Eye (tissue), 1 donor: ENCODE measurements at places on chromosomes 16 and 17.
A peak's percentile ranks its signal among the peaks of the same experiment; 100 is the strongest.

- DNase-seq, result no peak
Observed at GRCh38 chr16:1762879-1763520, 8.3 kb downstream of the NME3 start.

- peak; percentile 24 for DNase-seq
Observed at GRCh38 chr16:70257391-70257790, 5.7 kb upstream of the EXOSC6 start.

DNA sequence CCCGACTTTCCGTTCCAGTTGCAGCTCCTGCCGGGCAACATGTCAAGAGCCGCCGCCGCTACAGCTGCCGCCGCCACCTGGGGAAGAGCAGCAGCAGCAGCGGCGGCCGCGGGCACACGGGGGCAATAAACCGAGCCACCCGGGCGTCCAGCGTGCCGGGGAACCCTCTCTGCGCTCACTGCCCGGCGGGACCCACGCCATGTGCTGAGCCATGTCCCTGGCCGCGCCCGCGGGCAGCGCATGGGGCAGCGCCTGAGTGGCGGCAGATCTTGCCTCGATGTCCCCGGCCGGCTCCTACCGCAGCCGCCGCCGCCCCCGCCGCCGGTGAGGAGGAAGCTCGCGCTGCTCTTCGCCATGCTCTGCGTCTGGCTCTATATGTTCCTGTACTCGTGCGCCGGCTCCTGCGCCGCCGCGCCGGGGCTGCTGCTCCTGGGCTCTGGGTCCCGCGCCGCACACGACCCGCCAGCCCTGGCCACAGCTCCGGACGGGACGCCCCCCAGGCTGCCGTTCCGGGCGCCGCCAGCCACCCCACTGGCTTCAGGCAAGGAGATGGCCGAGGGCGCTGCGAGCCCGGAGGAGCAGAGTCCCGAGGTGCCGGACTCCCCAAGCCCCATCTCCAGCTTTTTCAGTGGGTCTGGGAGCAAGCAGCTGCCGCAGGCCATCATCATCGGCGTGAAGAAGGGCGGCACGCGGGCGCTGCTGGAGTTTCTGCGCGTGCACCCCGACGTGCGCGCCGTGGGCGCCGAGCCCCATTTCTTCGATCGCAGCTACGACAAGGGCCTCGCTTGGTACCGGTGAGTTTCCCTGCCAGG lies 604 bp downstream of the HS3ST3B1 start:
- peak; percentile 77 for DNase-seq

GRCh38 chr16:79451196-79451816 lies 149.2 kb downstream of the MAF start:
- no peak for DNase-seq

- no peak for DNase-seq
Observed at GRCh38 chr16:68506331-68507053, 32.6 kb upstream of the ZFP90 start.

DNA sequence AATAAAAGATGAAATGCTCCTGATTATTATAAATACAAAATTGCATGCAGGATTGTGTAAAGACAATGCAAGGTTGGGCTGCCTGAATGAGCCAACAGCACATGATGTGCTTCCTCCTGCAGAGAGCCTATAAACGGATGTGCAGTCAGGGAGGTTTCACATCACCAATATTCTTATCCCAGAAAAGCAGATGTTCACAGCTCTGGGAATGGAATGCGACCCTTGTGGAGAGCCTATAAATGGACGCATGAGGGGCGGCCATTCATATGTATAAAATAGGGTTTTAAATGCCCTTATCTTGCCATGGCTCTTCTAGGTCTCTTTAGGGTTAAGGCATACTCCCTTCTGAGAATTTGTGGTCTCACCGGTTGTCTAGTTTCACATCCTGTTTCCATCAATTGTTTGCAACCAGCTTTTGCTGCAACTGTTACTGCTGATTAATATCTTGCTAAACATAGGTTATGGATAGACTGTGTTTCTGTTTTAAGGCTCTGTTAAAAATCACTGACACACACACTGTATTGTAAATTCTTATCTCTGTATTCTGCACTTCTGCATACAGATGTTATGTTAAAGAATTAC lies 31.9 kb downstream of the SLFN11 start:
- DNase-seq, result no peak

DNA sequence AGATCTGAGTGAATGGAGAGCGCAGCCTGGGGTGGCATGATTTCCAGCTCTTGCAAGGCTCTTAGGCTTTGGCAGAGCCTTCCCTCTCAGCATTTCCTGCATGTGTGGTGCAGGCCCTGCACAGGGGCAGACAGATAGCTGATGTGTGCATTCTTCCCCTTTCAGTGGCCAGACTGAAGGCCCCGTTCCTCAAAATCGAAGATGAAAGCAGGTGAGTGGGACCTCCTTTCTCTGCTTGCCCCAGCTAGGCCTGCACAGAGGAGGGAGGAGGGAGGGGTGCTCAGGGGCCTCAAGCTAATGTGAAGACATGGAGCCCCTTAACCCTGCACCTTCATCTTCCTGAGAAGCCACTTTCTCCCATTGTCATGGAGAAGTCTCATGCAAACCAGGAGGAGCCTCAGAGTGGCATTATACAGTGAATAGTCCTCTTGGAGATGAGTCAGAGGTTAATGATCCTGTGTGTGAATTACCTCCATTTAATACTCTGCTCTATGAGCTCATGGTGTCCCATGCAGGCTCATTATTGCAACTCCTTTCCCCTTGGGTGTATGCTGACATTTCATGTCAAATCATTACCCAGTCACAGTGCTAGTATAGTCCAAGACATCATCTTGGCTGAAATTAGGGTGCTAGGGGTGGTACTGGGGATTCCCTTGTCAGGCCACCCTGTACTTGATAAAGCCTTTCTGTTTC lies 20.4 kb upstream of the ADAM11 start:
- DNase-seq, result no peak

GRCh38 chr17:17309356-17309755 lies 6.2 kb downstream of the NT5M start:
- no peak for DNase-seq

GRCh38 chr16:19831678-19832077 lies 53.0 kb downstream of the GPRC5B start:
- DNase-seq, result no peak

- no peak for DNase-seq
Observed at GRCh38 chr16:67594956-67595355, 32.6 kb downstream of the CTCF start.

DNA sequence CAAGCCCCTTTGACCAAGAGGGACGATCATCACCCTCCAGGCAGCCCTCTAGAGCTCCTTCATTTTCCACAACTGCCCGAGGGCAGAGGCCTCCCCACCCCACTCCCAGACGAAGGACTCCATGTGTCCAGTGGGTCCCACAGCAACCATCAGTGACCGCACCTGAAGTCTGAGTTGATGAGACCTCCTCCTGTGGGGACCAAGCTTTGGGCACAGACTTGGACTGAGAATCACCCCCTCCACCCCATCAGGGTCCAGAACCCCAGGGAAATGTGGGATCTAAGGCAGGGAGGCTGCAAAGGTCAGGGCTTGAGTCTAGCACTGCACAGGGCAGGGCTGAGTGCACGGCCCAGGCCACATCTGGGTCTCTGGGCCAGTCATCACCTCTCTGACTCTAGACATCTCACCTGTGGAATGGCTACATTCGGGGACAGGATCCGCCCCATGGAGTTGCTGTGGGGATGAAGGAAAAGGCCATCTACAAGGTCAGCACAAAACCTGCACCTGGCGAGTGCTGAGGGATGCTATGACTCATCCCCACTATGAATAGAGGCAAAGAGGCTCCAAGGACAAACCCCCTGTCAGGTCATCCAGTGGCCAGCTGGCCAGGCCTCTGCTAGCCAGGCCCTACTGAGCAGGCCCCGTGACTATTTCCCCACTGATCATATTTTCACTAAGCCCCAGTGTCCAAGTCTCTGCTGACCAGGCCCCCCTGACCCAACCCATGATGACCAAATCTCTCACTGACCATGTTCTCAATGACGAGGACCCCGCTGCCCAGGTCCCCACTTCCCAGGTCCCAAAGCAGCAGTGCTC lies 38.4 kb downstream of the TNFRSF13B start:
- DNase-seq, result no peak

GRCh38 chr16:11174141-11174540 lies 81.9 kb downstream of the SOCS1 start:
- DNase-seq, result no peak

DNA sequence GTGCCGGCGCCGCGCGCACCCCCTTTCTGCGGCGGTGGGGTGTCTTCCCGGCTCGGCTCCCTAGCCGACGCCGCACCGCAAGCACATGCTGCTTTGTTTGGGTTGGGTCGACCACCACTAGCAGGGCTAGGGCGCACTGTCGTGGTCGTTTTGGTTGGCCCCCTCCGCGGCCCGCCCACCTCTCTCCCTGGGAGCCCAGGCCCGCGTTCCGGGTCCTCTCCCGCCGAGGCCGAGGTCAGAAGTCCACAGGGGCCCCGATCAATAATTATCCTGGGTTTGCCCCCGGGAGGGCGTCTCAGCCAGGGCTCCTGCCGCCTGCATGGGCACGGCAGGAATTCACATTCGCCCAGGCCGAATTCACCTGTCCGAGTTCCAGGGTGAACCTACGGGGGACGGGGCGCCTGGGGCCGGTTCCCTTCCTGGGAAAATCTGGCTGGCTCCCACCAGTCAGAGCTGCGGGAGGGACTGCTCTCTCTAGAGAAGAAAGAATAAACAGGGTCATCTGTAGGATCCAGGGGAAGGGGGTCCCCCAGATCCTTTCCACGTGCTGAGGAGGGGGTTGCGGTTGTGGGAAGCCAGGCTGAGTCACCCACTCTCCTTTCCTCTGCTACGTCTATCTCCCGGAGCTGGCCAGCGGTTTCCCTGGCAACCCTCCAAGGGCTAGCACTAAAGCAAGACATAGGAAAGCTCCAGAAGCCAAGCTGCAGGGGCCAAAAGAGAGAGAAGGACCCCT lies 584 bp upstream of the STAT5B start:
- DNase-seq, result peak; percentile 79

DNA sequence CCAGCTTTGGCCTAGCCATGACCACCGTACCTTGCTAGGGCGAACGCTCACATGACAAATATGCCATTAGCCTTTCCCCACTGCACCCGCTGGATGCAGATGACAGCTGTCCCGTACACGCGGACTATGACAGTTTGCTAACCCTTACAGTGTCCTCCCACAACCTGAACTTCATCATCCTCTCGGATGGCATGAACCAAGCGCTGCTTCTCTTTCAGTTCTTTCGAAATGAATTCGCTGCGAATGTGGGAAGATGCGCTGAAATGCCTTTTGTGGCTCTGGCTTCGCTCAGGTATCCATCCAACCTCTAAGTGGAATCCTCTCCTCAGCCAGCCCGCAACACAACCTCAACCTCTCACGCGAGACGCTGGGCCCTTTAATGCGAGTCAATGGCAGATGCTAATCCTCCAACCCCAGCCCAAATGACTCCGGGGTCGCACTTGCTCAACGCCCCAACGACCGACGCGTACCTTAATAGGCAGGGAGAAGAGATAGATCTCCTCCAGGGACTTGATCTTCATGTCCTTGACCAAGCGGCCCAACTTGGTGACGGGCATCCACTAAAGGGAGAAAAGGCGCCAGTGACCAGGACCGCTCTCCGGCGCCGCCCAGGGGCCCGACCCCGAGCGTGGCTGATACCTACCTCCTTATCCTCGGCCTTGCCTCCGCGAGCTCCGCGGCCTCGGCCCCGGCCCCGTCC lies 670 bp downstream of the RPS2 start:
- peak; percentile 78 for DNase-seq

DNA sequence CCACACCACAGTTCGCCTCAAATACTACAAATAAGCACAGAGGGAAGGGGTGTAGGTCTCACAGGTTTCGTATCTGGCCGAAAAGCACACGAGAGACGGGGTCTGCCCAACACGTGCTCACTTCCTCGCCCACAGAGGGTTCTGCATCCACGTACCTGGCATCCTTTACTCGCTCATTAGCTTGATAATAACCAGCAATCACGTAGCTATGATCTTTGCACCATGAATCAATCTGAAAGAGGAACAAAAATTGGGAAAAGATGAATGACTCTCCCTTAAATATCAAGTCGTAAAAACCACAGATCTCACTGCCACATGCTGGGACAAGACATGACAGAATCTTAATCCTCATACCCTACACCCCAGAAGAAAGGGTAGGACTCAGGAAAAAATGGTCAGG lies 10.5 kb downstream of the EMC8 start:
- no peak for DNase-seq

- DNase-seq, result no peak
Observed at GRCh38 chr16:55123652-55124051, 193.0 kb downstream of the IRX5 start.

DNA sequence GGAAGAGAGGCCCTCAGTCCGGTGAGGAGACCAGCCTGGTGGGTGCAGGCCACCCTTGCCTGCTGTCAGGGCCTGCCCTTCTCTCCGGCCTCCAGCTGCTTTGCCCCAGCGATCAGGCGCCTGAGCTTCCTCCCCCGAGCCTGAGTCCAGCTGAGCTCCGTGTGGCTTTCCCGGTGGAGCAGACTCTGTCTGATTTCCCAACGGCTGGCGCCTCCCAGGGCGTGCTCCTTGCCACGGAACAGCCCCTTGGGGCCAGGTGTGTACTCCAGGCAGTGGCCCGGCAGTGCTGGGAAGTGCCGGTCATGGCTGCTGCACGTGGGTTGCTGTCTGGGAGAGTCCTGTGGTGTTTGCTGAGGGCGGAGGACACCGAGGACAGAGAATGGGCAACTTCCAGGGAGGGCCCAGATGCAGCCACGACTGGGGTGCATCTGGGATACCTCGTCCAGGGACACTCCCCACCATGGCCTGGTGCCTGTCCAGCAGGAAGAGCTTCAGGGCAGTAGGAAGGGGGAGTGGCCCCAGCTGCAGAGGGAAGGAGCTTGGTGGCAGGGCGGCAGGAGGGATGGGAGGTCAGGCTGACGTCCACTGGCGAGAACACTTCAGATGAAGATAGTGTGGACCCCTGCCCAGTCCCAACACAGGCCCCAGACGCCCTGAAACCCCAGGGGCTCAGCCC lies 22.5 kb downstream of the METRNL start:
- DNase-seq, result no peak

GRCh38 chr16:21167360-21167759 lies 8.9 kb downstream of the LDAF1 start:
- DNase-seq, result no peak

GRCh38 chr16:89242795-89243200 lies 25.3 kb downstream of the ZNF778 start:
- no peak for DNase-seq

DNA sequence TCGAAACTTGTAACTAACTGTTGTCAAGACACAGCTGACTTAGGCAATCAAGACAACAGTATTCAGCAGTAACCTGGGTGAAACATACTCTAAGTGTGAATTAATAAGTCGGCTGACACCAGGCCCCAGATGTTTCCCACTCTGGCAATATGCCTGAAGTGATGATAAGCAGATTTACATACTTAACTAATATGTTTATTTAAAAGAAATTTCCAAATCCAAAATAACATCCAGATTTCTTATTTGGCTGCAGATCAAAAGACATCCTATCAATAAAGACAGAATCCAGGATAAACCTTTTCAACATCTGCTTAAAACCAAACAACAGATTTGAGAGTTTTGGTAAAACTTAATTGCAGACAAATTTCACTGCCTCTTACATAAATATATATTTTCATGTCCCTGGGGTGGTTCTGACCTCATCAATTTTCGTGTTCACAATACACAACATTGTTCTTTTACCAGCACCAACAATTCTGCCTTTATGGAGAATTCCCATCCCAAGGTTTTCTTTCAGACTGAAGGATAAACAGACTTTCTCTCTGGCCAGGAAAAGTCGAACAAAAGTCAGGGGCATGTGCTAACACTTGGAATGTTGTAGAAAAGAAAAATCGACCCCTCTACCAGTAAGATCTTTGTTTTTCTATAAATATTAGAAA lies 45.1 kb upstream of the TOX3 start:
- no peak for DNase-seq

GRCh38 chr16:3195975-3196374 lies 8.0 kb downstream of the OR1F1 start:
- no peak for DNase-seq

GRCh38 chr17:55588446-55589242 lies 77.4 kb upstream of the SMIM36 start:
- DNase-seq, result peak; percentile 49

GRCh38 chr16:75580-76501 lies 2.2 kb upstream of the MPG start:
- peak; percentile 50 for DNase-seq
